ENCODE measurements at places on chromosomes 2 and 18.

DNA sequence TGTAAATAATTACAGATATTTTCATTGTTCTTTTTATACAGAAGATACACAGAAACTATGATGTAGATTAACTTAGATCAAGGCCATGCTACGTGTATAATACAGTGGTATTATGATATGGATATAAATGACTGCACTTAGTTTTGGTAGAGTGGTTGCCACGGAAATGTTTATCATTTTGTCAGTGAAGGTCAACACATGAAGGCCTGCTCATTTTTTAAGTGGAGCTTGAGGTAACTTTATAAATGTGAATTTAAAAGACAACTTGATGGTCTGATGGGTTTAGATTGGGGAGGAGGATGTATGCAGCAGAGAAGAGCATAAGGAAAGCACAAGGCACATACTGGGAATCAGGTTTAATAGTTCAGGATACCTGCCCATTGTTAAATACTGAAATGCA, 14.4 kb upstream of the BBS5 start:
- no peak for DNase-seq

GRCh38 chr2:95346231-95346737, 49.1 kb downstream of the KCNIP3 start:
- no peak for DNase-seq

- no peak for DNase-seq
Measured at GRCh38 chr2:64295326-64296139, 151.3 kb upstream of the PELI1 start.

DNA sequence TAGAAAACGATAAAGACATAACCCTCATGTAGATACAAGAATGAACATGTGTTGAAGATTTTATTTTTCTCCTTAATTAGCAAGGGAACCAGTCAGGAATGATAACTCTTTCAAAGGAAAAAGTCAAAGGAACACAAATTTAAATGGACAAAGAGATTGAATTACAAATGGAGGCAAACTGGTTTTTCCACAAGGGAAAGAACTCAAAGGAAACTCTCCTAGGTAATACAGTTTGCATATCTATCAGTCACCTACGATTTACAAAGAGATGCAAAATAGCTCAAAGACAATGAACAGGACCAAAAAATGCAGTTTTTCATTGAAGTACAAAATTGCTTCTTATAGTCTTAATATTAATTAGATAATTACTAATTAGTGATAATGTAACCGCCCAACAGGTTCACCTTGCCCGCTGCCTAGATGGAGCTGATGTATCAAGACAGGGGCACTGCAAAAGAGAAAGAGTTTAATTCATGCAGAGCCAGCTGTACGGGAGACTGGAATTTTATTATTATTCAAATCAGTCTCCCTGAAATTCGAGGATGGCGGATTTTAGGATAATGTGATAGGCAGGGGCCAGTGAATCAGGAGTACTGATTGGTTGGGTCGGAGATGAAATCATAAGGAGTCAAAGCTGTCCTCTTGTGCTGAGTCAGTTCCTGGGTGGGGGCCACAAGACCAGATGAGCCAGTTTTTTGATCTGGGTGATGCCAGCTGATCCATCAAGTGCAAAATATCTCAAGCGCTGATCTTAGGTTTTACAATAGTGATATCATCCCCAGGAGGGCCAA, 151.0 kb downstream of the TMEM17 start:
- DNase-seq = no peak

GRCh38 chr2:20439193-20439475, 7.7 kb upstream of the RHOB start:
- DNase-seq = no peak

DNA sequence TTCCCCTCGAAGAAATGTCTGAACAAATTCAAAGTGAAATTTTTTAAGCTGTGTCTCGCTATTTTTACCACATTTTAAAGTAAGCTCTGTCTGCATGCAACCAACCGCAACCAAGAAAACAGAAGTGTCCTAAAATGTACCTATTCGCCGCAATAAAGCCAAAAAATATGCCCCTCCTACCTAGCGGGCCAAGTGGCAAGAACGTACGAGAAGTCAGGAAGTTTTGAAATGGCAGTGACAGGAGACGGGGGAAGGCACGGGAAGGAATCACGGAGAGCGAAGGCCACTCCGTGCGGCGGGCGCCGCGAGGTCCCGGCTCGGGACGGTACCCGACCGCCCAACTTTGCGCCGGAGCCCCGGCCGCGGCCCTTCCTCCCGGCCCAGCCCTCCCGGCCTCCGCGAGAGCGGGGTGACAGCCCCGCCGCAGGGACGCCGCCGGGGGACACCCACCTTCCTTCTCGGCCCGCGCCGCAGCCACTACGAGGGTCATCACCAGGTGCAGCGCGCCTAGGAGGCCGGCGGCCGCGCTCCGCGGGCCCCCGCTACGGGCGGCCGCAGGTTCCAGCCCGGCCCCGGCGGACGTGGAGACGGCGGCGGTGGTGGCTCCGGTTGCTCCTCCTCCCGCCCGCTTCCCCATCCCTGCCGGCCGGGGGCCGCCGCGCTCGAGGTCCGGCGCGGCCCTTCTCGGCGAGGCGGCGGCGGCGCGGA, 568 bp downstream of the TMEM131 start:
- peak; percentile 17 for DNase-seq

- no peak for DNase-seq
Measured at GRCh38 chr2:52035391-52035790, 1003.5 kb upstream of the NRXN1 start.

DNA sequence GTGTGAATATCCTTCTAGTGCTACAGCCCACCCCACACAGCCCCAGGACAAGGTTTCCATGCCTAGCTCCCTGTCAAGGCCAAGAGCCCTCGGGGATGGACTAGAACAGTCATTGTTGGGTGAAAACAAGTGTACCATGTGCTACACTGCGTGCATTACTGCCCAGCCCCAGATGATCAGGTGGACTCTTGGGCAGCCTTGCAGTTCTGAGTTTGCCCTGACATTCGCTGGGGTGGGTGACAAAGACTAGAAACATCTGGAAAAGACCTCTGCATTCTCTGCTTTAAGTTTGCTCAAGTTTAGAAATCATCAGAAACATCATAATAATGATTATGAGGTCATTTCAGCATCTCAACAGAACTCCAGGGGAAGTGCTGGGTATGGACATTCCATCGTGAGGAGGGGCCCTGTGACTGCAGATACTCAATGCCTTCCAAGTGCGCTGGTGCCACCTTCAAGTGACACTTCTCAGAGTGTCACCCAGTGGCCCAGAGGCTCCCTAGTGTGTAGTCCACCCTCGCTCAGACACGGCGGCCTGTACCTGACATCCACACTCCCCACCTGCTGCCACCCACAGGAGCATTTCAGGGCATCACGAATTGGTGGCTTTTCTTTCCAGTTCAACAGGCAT, 5.3 kb upstream of the PXDN start:
- DNase-seq = no peak

DNA sequence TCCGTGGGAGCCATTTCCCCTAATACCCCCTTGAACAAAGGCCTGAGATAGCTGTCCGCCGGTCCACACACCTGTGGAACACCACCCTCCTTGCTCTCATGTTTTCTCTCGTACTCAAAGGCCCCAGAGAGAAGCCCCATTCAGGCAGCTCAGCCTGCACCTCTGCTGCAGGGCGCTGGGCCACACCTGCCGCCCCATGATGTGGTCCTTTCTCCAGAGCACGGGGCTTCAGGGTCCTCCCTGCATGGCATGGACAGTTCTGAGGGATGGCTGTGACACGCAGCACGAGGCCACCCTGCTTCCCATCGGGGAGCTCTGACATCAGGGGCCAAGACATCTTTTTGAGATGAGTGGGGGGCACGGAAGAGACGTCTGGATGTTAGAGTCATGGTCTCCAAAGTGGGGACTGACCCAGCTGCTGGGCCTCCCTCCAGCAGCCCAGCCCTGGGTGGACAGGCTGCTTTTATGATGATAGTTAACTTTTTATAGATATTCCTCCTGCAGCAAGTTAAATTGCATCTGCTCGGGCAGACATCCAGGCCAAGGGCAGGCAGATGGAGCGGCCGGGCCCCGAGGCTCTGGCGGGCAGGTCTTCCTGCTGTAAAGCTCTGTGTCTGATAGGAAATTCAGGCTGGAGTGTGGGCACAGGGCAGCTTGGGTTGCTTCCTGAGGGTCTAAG, 56.7 kb downstream of the SDC1 start:
- DNase-seq = no peak

GRCh38 chr18:7447318-7448028, 119.6 kb upstream of the PTPRM start:
- no peak for DNase-seq

- DNase-seq = no peak
Measured at GRCh38 chr2:225233234-225233633, 166.3 kb upstream of the NYAP2 start.

GRCh38 chr18:36283448-36283847, 14.1 kb upstream of the FHOD3 start:
- no peak for DNase-seq

DNA sequence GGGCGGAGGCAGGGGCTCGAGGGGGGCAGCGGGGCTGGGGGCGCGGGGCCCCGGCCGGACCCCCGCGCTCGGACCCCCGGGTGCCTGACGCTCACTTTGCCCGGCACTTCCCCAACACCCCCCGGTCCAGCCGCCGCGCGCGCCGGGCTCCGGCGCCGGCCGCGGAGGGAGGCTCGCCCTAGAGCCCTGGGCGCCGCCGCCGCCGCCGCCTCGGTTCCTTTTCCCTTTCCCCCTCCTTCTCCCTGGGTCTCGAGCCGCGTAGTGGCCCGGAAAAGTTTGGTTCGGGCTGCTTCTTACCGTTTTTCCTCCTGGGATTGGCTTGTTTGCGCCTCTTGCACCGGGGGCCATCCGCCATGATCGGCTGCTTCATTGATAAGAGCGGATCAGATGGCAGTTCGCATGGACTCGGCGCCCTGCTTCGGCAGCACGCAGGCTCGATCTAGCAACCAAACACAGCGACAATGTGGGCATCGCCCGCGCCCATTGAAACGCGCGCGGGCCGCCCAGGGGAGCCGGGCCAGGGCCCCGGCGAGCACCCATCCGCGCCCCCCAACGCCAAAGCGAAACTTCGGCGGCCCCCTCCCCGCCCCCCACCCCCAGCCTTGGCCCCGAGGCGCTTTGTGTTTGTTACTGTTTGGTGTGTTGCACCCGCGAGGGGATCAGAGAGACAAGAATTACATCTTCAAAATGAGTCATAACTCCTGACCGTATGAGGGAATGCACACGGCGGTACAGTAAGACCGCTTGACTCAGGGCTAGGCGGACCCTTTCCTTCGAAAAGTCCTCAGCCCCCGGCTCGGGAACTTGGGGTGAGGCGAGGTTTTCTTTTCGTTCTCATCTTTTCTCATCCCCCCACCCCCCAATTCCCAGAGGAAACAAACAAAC, 2.7 kb downstream of the ZEB2 start:
- no peak for DNase-seq

DNA sequence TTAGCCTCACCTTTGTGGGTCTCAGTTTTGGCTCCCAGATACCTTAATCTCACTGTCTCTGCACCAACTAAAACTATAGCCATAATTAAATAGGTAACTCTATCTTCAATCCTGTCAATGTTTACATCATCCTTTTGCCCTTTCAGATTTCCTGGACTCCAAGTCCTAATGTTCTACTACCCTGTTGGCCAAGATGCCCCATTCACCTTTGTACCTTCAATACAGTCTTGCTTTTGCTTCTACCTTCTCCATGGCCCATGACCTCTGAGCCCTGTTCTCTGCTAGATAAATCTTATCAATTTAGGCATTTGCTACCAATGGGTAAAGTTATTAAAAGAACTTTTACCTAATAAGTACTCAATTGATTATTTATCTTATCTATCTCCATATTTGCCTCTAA, 635.5 kb downstream of the ARHGAP15 start:
- DNase-seq = no peak

GRCh38 chr2:29360016-29360784, 245.0 kb downstream of the CLIP4 start:
- no peak for DNase-seq

- DNase-seq = no peak
Measured at GRCh38 chr18:79887181-79888000, 64.1 kb downstream of the SLC66A2 start.

- no peak for DNase-seq
Measured at GRCh38 chr2:156562124-156562523, 125.9 kb downstream of the GPD2 start.

DNA sequence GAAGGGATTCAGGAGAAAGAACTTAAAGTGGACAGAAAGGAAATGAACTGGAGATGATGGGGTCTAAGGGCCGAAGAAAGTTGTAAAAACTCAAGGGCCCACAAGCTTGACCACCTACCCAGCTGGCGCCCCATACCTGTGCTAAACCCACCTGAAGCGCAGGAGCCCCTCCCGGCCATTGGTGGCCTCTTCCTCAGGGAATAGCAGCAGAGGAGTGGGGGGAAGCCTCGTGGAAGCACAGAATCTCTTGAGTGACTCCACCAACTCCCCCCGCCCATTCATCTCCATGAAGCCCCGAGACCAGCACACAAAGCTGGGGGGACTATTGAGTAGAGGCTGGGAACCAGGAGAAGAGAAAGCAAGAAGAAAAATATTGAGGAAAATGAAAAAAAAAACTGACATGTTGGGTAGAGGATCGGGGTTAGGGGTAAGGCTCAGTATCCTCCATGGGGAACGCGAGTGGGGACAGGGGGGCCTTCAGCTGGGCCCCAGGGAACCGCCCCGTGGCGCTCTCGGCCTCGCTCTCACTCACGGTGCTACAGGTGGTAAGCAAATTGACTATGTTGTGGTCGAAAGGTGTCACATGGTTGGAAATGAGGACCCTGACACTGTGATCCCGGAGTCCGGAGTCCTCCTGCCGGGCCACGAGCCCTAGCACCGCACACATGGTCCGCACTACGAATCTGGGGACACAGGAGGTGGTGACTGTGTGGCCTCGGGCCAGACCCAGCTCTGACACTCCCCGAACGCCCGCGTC, 728 bp downstream of the AUP1 start:
- no peak for DNase-seq

DNA sequence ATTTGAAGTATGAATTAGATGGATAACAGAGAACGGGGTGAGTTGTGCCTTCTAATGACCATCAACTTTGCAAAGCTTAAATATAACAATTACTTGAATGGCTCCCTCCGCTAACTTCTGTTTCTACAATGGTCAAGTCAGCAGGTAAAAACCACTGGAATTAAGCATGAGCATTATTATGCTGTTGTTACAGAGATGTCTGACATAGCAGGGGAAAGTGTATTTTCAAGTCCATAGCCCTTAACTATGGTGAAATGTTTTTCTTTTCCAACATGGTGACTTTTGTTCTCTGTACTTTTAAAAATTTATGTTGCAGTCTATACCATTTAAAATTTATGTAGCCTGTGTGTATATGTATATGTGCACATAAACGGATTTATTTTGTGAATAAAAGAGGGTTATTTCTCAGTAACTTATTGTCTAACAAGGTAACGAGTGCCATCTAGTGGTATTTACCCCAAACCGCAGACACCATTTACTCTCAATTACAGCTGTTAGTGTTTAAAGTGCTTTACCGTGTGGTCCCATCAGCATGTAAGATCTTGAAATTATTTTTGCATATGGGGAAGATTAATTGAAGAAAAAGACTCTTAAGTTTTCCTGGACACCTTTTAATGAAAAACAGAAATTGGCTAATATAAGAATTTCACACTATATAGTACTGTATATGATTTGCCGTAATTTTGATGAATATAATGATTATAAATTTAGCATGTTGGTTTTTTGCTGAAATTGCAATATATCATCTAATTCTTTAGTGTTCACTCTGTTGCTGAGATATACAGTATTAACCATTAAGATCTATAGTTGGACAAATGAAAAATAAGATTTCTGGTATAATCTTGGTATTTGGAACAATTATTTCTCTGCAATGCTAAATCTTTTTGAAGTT, 78.2 kb downstream of the UBE2E3 start:
- DNase-seq = no peak

- DNase-seq = no peak
Measured at GRCh38 chr2:234450431-234451124, 46.3 kb downstream of the ARL4C start.
